GM19239 (cell line): ENCODE measurements at places on chromosomes 3 and 15.

DNA sequence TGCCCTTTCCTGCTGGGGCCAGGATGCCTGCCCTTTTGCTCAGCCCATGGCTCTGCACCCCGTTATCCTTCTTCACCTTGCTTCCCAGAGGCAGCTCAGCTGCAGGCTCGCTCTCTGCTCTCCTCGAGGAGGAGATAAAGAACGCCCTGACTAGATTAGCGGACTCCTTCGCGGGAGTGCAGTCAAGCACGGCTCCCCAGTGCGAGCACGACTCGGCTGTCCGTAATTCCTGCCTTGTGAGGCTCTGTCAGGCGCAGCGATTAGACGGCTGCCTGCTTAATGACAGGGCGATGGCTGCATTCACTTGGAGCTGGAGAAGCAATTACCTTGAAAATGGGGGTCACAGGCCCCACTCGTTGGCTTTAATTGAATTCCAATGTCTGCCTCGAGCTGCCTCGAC is 25.9 kb downstream of the TLE3 start:
- DNase-seq, result no peak

DNA sequence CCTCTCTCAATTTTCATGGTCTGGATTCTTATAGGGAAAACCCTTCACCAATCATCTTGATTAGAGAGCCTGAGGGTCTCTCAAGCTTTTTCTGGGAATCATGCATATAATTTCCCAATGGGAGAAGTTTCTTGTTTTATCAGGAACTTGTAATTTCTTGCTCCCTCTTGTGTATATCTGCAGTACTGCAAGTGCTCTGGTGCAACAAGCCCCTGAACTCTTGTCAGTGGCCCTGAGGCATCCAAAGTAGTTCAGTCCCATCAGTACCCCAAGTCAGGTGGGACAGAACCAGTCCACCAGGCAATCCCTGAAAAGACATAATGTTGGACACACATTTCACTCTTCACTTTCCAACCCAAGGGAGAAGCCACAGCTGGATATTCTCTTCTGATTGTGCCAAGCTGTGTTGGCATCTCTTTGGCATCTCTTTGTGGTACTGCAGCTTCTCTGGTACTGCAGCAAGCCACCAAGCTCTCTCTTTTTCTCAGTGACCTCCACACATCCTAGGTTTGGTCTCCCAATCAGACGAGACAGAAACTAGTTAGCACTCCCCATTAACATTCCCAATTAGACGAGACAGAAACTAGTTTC is 214.5 kb downstream of the ZIC4 start:
- no peak for DNase-seq

GRCh38 chr15:40437752-40438687 is 2.7 kb upstream of the BAHD1 start:
- no peak for DNase-seq

- no peak for DNase-seq
Observed at GRCh38 chr3:45128950-45129349, 17.2 kb downstream of the CDCP1 start.

DNA sequence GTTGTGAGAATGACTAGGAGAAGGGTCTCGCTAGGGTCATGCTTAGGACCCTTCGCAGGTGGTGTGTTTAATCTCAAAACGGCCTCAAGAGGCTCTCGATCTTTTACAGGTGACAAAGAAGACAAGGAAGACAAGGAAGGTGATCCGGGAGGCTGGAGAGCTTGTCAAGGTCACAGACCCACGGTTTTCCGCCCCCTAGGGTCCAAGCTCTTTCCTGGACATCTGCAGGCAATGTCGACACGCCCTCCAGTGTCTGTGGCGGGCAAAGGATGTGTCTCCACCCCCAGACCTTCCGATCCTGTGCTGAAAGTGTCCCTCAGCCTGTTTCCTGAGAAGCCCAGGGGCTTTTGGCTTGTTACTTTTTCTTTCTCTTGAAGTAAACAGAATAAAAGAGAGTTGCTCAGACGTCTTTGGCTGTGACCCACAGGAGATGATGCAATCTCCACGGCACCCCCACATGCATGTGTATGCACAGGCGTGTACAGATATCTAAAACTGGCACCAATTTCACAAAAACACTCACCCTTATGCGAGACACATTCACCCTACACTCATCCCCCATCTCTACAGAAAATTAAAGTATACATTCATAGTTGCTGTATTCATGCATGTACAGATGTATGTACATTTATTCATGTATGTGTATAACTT is 108.8 kb downstream of the KLF13 start:
- DNase-seq, result no peak

GRCh38 chr15:67120839-67121643 is 55.6 kb downstream of the SMAD3 start:
- no peak for DNase-seq

DNA sequence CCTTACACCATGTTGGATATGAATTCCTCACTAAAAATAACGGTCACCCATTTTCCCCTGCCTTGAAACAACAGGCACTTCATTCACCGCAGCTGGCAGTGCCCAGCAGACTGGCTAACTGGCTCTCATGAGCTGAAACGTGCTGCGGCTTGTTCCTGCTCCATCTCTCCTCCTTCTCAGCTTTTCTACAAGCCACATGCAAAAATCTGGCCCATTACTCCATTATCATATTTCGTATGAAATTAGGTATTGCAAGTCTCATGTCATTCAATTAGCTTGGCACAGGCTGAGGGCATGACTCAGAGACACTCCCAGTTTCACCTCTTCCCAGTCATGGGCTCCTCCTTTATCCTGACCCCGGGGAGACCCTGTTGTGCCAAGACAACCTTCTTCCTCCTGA is 60.0 kb downstream of the MAGEF1 start:
- DNase-seq, result no peak

DNA sequence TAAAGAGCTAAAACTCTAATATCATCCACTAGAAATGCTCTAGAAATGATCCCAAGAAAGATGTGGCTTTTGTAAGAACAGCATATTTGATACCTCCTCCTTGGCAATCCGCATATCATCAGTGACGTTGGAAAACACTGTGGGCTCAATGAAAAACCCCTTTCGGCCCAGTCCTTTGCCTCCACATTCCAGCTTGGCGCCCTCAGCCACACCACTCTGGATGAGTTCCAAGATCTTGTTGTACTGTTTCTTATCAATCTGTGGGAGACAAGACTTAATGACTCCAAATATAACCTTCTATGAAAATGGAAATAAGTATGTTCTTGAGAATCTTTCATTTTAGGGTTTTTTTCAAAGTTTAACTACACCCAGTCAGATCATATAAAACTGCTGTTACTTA is 103.6 kb downstream of the ALDH1A2 start:
- DNase-seq, result no peak

GRCh38 chr3:113212844-113213375 is 1.6 kb downstream of the BOC start:
- DNase-seq, result no peak

DNA sequence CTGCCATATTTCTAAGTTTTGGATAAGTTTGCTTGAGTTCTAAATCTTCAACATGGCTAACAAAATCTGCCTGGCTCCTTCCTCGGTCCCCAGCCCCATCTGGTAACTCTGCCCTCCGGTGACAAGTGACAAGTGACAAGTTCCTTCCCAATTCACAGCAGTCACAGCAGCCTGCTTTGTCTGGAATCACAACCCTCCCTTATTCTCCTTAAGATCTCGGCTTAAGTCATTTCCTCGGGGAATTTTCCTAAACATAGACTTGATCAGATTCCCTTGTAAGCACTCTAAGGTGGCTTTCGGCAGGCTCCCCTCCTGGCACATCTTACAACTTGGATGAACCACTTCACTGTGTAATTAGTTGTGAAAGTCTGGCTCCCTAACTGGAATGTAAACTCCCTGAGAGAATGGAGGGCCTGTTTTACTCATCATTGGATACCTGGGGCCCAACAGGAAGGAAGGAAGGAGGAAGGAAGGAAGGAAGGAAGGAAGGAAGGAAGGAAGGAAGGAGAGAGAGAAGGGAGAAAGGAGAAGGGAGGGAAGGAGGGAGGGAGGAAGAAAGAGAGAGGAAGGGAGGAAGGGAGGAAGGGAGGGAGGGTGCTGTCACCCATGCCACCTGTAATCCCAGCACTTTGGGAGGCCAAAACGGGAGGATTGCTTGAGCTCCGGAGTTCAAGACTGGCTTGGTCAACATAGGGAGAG is 126.4 kb downstream of the SHQ1 start:
- no peak for DNase-seq

DNA sequence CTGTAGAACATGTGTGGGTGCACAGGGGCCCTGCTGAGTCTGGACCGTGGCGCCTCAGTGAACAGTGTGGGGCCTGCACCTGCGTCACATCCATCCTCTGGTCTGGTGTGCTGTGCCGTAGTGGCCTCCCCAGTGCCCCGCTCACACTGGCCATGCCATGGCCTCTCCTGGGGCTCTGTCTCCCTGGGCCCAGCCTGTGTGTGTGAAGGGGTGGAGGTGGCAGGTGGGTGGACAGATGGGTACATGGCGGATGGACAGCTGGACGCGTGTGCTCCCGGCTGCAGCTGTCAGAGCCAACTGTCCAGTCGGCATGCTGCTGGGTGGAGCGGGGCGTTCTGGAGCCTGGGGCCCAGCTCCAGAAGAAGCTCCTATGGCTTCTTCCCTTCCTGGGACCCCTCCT is 17.8 kb downstream of the PLXNA1 start:
- no peak for DNase-seq

GRCh38 chr3:72169561-72170472 is 384.9 kb upstream of the PROK2 start:
- no peak for DNase-seq

- DNase-seq, result no peak
Observed at GRCh38 chr3:77513542-77513941, 473.6 kb downstream of the ROBO2 start.

- DNase-seq, result no peak
Observed at GRCh38 chr3:113264283-113265131, 53.1 kb downstream of the BOC start.

DNA sequence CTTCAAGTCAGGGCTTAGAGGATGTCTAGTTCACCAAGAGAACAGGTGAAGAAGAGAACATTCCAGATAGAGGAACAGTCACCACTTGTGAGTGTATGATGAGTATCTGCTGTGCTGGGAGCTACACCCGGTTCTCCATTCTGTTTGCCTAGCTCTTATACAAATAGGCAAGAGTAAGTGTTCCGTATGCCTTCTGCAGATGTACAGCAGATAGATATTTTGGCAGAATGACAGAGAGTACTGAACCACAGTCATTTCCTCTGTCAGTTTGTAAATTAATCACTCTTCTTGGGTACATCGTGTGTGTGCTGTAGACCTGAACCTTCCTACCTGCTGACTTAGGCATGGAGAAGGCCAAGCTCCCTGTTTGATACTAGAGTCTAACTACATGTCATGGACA is 108.3 kb upstream of the CTDSPL start:
- DNase-seq, result no peak

DNA sequence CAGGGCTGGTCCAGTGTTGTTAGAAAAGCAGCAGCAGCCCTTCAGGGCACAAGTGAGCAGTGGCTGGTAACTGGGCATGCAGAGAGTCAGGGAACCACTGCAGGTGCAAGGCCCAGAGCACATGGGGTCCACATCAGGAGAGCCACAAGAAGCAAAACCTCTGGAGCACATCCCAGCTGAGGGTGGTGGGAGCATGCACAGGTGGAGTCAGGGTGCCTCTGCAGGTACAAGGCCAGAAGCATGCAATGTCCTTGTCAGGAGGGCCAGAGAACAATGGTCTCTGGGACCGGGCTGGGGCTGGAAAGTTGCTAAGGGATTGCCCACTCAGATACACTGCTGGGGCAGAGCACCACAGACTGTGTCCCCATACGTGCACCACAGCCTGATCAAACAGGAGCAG is 226.1 kb upstream of the UBE2E2 start:
- no peak for DNase-seq

- DNase-seq, result peak; percentile 78
Observed at GRCh38 chr3:8622873-8623691, 21.5 kb downstream of the SSUH2 start.
